ENCODE measurements at places on chromosomes 16 and 17.

- DNase-seq: no peak
Measured at GRCh38 chr17:8500609-8501008, 64.9 kb downstream of the NDEL1 start.

DNA sequence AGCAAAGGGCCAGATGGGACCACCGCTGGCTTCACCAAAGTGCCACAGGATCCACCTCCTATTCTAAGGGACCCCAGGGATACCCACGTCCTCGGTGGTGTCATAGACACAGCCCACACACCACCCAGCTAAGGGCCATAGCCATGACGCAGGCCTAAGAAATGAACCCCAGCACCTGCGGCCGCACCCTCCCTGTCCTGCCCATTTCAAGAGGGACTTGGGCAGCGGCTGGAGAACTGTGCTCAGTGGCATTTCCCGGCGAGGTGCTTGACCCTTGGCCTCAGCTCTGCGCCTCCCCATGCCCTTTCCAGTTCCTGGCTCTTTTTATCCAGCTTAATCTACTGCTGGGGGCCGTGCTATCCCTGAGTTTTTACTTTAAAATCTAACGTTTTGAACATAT, 27.3 kb downstream of the ZNF778 start:
- DNase-seq: no peak

- DNase-seq: no peak
Measured at GRCh38 chr16:69012906-69013305, 92.5 kb upstream of the HAS3 start.

- peak; percentile 96 for DNase-seq
Measured at GRCh38 chr16:29745853-29746345, at the start of gene C16orf54. Gene C16orf54 (minus strand): TSS chr16:29745990. CDS start chr16:29744951, 1,039 bp downstream.

DNA sequence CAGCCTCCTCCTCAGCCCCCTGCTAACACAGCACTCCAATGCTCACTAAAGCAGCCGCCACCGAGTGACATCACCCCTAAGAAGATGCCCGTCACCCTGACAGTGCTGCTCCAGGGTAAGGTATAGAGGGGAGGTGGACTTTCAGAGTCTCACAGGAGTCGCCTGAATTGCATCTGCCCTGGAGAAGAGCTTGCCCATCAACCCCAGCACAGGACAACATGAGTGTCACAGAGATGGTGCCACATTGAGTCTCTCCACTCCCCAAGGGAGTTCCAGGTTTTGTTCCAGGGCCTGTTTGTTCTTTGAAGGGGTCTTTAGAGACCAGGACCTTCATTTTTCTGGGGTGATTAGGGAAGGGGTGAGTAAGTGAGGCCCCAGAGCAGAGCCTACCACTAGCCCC, 2.2 kb upstream of the P2RX5 start:
- no peak for DNase-seq

- DNase-seq: no peak
Measured at GRCh38 chr17:57485566-57485865, 229.2 kb downstream of the MSI2 start.

- no peak for DNase-seq
Measured at GRCh38 chr17:7515911-7516610, 31.9 kb downstream of the POLR2A start.

DNA sequence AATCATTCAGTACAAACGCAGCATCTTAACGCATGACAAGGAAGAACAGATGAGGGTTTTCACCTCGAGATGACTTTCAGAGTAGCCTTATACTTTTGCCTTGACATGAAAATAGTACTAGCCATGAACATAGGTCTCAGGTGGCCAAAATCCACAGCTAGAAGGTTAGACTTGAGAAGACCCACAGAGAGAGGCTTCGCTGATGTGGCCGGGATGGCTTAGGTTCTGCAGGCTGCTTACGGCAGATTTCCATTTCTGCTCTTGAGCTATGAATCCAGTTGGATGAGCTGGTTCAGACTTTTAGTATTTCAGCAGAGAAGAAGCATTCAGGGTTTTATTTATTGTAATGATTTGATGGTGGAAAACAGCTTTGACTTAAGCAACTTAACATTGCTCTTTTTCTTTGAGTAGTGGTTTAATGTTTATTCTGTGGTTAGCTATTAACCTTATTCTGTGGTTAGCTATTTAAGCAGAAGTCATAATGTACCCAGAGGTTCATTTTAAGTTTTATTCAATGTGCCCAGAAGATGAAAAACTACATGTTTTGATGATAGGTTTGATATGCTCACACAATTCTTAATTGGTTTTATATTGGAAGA, 7.6 kb downstream of the KRT24 start:
- no peak for DNase-seq

GRCh38 chr16:11251525-11252481, 4.2 kb downstream of the SOCS1 start:
- peak; percentile 74 for DNase-seq

DNA sequence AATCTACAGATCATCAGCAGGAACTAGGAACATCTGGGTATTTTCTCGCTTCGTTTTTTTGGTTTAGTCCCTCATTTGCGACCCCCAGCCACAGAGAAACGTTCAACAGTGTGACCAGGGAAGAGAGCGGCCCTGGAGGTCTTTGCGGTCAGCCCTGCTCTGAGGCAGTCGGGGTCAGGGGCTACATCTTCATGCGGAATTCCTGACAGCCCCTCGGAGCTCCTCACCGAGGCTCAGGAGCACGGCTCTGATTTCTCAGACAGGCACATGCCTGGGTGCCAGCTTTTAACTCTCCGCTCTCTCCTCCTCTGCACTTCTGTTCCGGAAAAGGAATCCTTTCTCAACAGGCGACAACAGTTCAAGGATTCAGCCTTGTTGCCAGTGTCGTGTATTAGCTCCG, 8.0 kb upstream of the WDR45B start:
- DNase-seq: no peak

- DNase-seq: no peak
Measured at GRCh38 chr17:20935740-20936139, 107.1 kb downstream of the USP22 start.

GRCh38 chr17:46875849-46876352, 24.5 kb downstream of the WNT9B start:
- no peak for DNase-seq

DNA sequence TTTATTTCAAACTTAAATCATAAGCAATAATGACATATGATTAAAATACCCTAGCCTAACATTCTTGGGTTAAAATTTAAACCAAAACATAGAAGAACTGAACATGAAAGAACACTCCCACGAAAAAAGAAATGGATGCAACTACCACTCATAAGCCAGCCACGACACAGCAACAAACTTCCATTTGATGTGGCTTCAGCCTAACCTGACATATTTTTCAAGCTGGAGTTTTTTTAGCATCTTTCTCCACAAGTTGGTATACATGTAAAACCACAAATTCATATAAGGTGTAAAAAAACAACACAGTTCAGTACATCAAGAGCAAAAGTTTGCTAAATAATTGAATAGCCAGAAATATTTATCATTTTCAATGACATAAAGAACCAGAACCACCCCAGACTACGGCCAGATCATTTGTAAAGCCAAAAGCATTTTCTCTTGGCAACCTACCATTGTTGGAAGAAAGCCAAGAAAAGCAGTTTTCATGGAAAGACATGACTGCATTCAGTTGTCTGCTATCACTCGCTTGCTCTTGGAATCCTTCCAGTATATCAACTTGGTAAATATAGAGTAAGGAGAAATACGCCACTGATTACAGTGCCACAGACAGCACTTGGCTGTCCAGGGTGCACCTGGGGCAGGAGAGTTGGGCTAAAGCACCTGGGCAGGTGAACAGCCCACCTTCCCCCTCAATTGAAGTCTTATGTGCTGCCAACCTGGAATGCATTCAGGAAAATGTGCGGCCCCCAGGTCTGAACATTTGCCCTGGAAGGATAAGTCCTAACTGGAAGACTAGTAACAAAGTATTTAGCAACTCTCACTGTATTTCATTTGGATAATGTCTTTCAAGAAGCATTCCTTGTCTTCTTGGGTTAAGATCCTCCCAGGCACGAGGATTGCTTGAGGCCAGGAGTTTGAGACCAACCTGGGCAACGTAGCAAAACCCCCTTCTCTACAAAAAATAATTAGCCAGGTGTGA, 60.5 kb downstream of the CREBBP start:
- DNase-seq: no peak

- no peak for DNase-seq
Measured at GRCh38 chr17:36938566-36939051, 1.3 kb downstream of the LHX1 start.

DNA sequence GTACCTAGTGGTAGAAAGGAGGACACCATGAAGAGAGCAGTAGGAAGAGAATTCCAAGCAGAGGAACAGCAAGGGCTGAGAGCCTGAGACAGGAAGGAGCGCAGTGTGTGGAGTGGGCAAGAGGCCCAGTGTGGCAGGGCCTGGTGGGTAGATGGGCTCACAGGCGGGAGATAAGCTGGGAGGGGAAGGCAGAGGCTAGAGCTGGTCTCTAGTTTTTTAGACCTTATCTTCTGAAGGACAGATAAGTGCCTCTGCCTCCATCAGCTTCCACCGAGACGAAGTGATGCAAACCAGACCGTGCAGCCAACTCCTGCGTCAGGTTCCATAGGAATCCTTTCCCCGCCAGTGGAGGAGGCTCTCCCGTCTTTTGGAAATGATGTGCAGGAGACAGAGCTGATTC, 33.6 kb downstream of the CDH1 start:
- no peak for DNase-seq

GRCh38 chr17:15081008-15081407, 184.1 kb downstream of the PMP22 start:
- no peak for DNase-seq

DNA sequence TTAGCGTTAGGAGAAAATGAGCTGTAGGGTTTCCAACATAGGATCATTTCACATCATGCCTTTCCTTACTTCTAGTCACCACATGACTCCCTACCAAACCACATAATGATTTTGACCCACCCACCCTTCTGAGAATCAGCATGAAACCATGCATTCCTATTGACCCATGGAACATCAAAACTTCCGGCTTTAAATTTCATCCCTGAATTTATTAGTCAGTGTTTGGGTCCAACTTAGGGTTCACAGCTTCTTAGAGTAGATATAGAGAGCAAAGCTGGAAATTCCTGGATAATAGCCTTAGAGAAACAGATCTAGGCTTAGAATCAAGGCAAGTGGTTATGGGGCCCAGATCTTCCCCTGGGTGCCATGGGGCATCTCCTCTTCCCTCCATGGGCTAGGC, 162.6 kb downstream of the TOX3 start:
- DNase-seq: no peak

DNA sequence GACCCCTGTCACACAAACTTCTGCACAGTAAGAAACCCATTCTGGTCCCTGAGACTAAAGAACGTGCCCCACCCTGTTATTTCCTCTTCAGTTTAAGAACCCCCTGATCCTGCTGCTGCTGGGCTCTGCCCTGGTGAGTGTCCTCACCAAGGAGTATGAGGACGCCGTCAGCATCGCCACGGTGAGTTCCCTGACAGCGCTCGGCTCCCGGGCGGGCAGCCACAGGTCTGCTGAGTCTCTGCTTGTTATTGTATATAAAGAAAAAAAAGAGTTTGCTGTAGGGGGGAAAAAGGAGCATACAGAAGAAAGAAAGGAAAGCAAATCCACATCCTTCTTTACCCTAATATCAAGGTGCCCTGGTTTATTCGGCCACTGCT, 40.0 kb downstream of the ATP2C2 start:
- DNase-seq: no peak

GRCh38 chr16:88886845-88887521, 20.5 kb upstream of the PABPN1L start:
- DNase-seq: no peak

DNA sequence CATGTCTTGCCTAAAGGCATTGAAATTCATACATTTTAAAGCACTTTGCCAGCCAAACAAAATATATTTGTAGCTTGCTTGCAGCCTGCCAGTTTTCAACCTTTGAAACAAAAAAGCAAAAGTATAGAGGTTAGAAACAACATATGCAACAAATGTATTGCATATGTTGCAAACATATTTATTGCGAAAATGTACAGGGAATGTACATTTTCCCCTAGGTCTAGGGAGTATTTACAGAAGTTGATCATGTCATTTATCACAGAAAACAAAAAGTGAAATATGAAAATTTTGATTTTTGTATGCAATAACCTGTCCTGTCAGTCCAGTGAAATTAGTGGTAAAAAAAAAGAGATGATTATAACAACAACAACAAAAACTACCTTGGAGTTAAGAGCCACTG, 171.5 kb downstream of the SPECC1 start:
- DNase-seq: no peak

- no peak for DNase-seq
Measured at GRCh38 chr16:27222249-27223225, 19.2 kb downstream of the KDM8 start.

- peak; percentile 69 for DNase-seq
Measured at GRCh38 chr16:19086322-19087199, 19.1 kb downstream of the COQ7 start.

GRCh38 chr16:85261657-85262557, 149.6 kb upstream of the CIBAR2 start:
- DNase-seq: no peak

DNA sequence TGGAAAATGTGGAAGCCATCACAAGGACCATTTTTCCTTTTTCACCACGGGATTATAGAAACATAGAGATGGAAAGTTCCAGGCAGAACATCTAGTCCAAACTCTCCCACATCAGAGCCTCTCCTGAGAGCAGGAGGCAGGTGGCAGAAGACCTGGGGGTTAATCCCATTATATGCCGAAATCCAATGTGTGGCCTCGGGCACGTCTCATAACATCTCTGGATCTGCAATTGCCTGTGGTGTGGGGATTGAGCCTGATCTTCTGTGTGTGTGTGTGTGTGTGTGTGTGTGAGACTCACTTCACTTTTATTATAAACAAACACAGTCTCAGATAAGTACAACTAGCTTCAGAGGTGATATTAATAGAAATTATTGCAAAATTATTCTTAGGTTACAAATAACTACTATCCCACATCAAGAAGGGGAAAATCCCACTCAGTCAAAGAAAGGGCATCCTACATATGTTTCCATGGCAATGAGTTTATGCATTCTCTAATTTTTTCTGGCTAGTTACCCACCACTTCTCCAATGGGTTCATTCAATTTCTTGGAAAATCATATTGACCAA, 199.1 kb downstream of the FOXL1 start:
- DNase-seq: no peak

DNA sequence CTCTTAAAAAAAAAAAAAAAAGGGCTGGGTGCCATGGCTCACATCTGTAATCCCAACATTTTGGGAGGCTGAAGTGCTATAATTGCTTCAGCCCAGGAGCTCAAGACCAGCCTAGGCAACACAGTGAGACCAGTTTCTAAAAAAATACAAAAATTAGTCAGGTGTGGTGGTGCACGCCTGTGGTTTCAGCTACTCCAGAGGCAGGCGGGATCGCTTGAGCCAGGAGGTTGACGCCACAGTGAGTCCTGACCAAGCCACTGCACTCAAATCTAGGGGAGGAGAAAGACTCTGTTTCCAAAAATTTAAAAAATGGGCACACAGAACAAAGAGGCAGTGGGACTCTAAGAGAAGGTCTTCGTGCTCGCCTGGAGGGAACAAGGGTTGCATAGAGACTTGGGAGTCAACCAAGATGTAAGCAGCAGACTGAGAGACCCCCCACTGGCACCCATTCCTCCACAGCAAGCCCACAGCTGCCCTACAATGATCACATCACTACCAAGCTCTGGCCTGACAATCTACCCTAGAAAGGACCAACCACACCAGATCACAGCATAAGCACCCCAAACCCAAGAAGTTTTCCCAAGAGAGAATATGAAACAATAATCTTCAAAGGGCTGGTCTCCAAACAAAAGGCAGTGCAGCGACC, 121.6 kb downstream of the ANKRD11 start:
- DNase-seq: no peak
